MG63 (cell line): ENCODE measurements at places on chromosomes 4 and X. TPM values are rescaled to one million over a fixed set of nuclear protein-coding genes. Genes with fewer than 3 reads are reported as not detected.

DNA sequence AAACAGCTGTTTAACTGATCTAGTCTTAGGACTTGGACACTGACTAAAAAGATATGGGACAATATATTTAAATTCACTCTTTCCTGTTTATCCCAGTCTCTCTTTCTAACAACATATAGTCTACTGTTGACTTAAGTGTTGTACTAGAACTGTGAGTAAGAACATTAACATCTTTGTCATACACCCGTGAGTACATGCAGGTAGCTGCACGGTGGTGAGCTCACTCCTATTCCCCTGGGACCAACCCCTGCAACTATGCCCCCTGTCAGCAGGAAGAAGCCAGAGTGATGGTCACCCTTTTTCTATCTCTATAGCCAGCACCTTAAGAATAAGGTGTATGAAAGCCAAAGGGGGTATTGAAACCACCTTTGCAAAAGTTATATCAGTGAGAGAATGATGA is 17.6 kb downstream of the TBL1X start:
- no peak for DNase-seq

DNA sequence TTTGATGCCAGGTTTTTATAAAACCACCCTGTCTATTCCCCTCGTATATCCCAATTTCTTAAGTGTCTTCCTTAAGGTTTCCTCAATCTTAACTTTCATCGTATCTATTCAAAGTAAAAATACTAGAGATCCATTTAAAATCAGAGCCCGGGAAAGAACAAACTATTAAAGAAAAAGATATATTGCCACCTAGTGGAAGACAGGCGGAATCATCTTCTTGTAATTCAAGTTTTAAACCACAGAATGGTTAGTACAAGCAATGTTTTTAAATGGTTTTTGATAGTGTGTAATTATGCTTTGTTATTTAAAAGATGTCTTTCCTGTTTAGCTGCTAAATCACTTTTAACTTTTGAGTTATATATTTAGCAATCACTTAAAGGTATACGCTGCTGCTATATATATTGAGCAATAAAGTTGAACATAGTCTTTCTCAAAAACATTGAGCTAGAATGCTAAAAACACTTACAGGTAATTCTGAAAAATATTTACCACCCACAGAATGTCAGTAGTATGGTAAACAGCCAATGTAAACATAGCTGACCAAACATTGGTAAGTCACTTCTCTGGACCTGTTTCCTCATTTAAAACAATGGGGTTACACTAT is 18.2 kb downstream of the PRDM8 start:
- no peak for DNase-seq

GRCh38 chr4:70181864-70182263 is 13.7 kb upstream of the ODAM start:
- no peak for DNase-seq

Gene SLC25A43
- total RNA-seq: 16.4 and 19.8 TPM in 2 replicates

DNA sequence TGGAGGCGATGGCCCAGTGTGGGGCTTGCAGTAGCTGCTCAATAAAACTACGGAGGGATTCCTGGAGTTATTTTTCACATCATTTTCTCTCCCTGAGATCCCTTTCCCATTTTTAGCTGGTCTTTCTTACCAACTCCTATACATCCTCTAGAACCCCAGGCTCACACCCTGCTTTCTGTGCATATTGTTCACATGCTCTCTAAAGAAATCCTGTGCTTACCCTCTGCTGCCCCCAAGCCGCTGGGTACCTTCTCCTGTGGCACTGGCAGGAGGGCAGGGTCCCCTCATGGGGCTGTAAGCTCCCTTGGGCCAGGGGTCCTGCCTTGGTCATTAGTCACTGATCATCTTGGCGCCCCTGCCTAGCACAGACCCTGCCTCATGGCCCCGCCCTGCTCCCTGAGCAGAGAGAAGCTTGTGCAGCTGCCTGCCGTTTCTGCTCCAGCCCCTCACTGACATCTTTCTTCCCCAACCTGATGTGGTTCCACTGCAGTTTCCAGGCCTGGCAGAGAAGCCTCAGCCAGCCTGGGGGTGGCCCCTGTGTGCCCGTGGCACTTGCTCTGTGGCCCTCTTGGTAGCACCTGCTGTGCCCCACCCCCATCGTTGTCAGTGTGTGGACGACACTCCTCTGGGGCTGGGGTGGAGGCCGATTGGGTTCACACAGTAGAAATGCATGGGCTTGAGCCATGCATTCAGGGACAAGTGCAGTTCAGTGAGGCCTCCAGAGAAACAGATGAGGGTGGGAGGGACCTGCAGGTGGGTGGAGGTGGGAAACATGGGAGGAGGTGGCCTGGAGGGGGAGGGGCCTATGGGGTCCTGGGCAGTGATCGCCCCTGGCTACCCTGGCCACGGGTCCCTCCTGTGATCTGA is 69.5 kb downstream of the WFS1 start:
- DNase-seq: no peak

- no peak for DNase-seq
Observed at GRCh38 chr4:118798658-118799057, 37.3 kb downstream of the SEC24D start.

DNA sequence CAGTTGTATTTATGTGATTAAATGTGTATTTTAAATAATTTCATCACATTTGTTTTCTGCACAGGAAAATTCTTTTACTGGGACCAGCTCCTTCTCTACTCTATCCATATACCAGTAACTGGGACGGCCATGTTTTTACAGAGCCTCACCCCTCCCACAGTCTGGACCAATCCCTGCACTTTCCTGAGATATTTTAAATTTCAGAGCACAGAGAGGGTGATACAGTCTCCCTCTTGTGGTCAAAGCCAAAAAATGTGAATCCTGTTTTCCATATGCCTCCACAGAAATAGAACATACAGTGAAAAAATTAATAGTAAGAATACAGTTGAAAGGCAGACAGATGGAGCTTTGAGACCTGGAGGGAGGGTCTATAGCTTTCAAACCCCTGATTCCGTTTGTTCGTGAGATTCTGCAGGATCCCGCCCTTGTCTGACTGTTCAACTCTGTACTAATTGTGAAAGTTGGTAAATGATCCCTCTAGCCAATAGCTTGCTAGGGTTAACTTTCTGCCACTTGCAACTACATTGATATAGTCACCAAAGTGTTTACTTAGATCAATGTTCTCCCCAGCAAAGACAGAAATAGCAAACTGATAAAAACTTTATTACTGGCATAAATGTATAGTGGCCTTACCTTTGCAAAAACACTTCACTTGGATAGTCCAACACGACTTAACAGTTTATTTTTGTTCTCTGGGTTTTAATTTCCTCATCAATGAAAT is 172.2 kb downstream of the PPARGC1A start:
- peak; percentile 7 for DNase-seq

Gene MAML3
- total RNA-seq: 0.12 and 0.13 TPM in 2 replicates

DNA sequence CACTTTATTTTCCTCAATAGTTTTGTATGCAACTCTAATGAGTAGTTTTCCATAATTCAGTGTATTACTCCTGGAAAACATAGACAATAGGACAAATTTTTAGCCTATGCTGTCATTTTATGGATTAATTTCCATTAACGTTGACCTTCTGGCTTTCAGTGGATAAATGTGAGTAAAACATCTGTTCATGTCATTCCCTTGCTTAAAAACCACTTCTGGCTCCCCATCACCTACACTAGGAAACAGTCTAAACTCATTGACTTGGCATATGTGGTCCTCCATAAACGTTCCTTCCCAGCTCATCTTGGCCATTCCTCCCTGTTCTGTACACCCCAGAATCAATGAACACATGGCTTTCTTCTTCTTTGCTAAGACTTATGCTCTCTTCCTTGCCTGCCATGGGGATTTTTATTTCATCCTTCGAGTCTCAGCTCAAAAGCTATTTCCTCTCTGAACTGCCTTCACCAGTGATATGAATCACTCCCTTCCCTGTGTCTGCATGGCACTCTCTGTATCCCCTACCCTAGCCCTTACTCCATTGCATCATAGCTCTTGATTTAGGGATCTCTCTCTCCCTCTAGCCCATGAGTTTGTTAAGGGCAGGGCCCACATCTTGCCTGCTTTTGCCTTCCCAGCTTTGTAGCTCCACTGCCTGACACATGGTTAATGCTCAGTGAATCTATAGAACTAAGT is 34.8 kb downstream of the DOCK11 start:
- DNase-seq: no peak

DNA sequence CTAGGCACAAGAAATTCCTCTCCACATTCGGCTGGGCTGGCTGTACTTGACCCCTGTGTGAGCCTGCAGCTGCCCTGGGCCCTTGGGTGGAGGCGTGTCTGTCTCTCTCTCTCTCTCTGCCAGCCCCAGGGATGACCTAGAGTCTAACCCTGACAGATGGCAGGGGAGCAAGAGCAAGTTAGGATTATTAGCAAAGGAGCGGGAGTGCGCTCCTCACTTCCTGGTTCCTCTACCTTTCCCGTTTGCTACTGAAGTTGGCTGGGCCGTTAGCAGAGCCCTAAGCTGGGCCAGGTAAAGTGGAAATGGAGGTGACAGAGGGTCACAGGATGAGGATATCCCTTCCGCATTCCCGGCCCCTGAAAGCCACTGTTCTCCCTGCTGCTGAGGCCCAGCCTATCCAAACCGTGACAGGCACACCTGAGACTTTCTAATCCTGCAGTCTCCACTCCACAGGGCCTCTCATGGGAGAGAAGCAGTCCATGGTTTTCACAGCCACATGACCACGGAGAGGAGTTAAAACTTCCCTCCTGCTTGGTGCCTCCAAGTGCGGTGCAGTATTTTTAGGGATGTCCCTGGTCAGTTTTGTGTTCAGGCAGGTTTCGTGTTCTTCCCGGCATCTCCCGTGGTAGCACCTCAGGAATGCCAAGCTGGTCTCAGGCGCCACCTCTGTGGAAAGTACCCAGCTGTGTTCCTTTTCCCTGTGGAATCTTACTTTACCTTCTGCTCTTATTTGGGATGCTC is 79.3 kb downstream of the CLDN22 start:
- no peak for DNase-seq

DNA sequence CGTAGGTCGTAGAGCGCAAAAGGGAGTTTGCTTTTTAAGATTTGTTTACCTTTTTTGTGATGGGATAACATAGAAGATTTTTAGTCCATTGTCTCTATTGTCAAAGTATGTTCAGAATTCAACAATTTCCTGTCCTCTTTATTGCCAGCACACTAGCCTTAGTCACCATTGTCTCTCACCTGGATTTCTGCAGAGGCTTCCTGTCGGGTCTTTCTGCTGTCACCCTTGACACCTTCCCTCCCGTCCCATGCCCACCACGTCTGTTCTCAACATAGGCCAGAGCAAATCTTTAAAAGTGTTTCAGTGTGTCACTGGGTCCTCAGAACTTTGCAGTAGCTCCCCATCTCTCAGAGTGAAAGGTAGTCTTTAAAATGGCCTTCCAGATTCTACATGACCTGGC is 323.9 kb downstream of the TENM3 start:
- DNase-seq: no peak

- DNase-seq: no peak
Observed at GRCh38 chr4:137627739-137628460, 95.6 kb upstream of the PCDH18 start.

DNA sequence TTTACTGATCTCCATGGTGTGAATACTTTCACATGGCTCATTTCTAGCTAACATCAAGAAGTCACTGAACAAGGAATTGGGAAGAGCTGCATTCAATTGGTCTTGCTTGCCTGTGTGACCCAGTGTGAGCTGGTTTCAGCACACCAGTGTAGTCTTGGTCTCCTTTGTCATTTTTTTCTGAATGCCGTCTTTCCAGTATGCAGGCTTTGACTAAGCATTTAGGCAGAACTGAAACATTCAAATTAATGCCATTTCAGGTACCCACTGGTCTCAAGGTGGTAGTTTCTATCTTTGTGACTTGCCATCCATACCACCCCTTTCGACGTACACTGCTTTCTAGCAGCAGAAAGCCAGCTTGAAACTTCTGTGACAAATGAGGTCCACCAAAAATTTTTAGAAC is 550.5 kb upstream of the BOD1L1 start:
- no peak for DNase-seq

- no peak for DNase-seq
Observed at GRCh38 chr4:5707778-5708448, 446 bp downstream of the EVC2 start.

GRCh38 chr4:153466949-153467896 is 1.1 kb downstream of the TMEM131L start:
- DNase-seq: peak; percentile 23

Gene PAK3
- total RNA-seq: not detected in 2 replicates
